ENCODE measurements at places on chromosomes 4 and X.

DNA sequence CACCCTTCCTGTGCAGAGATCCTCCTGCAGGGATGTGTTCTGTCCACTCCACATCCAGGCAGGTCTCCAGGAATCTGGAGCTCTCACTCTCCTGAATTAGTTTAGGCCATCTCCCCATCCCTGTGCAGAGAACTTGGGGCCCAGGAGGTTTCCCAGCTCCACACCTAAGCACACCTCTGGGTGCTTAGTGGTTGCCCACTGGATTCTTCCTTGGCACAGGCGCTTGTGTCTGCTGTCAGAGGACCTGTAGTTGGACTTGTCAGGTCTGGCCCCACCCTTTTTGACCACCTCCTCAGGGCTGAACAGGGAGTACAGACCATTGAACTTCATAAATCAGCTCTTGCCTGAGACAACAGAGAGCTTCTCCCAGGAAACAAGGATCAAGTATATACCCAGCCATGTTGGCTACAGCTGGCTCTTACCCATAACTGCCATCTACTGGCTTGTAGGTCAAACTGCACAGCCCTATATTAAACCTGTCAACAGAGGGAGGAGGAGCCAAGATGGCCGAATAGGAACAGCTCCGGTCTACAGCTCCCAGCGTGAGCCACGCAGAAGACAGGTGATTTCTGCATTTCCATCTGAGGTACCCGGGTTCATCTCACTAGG lies 275.5 kb downstream of the PPARGC1A start:
- DNase-seq: no peak

DNA sequence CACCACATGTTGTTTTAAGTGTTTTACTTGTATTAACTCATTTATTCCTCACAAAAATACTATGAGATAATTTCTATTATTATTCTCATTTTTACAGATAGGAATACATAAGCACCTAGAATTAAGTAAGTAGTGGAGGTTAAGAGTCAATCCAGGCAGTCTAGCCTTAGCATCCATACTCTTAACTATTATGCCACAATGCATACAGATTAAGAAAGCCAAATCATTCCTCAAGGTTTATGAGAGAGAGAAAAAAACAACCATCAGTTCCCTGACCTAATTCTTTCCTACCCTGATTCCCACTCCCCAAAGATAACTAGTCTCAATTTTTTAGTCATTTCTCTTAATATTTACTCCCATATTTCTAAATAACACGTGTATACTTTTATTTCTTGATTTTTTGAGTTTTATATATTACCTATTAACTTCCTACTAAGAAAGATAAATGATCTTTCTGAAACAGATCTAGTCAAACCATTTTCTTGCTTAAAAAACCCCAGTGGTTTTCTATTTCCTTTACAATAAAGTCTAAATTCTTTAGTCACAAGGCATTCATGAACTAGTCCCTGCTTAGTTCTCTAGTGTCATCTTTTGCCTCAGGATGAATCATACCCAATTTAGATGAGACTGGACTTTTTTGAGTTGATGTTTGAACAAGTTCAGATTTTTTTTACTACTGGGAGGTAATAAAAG lies 16.0 kb downstream of the UBA6 start:
- no peak for DNase-seq

GRCh38 chr4:183348706-183349659 lies 26.8 kb upstream of the CLDN24 start:
- DNase-seq: no peak

GRCh38 chr4:122671919-122672490 lies 51.1 kb upstream of the IL21 start:
- DNase-seq: no peak

- DNase-seq: no peak
Observed at GRCh38 chr4:164320847-164321246, 433.1 kb upstream of the SMIM31 start.

- DNase-seq: no peak
Observed at GRCh38 chrX:13304052-13304451, 15.8 kb downstream of the ATXN3L start.

DNA sequence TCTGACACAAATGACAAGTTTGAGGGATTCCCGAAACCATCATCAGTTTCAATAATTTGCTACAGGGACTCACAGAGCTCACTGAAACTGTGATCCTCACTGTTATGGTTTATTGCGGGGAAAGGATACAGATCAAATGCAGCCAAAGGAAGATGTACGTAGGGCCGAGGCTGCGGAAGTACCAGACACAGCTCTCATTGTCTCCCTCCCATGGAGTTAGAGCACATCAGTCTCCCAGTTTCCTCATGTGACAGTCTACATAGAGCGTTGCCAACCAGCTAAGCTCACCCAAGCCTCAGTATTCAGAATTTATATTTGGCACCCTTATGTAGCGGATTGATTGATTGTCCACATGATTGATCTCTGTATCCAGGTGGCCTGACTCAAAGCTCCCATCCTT lies 137.8 kb upstream of the TENM3 start:
- DNase-seq: no peak

- DNase-seq: no peak
Observed at GRCh38 chrX:13763489-13763888, 28.9 kb downstream of the OFD1 start.

- no peak for DNase-seq
Observed at GRCh38 chrX:99719140-99719539, 690.9 kb downstream of the PCDH19 start.

- DNase-seq: no peak
Observed at GRCh38 chrX:30690330-30690729, 37.1 kb downstream of the GK start.

DNA sequence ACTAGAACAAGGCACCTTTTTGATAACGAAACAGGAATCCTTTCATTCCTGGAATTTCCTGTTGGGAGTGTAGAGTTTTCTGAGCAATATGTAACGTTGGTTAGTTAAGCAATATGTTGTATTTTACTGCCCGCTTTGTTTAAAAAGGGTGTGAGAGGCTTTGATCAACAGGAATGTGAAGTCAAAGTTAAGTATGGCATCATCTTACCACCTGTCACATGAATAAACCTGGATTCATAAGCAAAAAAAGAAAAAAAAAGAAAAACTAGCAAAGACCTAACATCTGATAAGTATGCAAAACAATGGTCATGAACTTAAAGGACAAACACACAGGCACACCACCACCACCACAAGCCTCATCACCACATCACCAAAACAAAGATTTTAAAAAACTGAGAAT lies 7.1 kb upstream of the CXCL5 start:
- DNase-seq: no peak

GRCh38 chr4:138647433-138647832 lies 368.1 kb upstream of the NOCT start:
- DNase-seq: no peak

GRCh38 chr4:186755550-186756519 lies 32.2 kb upstream of the FAT1 start:
- no peak for DNase-seq

GRCh38 chr4:174119051-174119450 lies 164.4 kb downstream of the FBXO8 start:
- DNase-seq: no peak

- DNase-seq: no peak
Observed at GRCh38 chrX:49951524-49952193, 29.3 kb downstream of the CLCN5 start.

DNA sequence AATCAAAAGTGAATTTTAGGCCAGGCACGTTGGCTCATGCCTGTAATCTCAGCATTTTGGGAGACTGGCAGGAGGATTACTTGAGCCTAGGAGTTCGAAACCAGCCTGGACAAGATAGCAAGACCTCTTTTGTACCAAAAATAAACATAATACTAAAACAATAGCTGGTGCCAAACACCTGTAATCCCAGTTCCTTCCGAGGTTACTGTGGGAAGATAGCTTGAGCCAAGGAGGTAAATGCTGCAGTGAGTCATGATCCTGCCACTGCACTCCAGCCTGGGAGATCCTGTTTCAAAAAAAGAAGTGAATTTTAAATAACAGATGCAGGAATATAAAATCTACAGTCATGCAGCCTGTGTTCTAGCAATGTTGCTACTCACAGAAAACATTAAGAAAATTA lies 488.3 kb downstream of the PPARGC1A start:
- DNase-seq: no peak

DNA sequence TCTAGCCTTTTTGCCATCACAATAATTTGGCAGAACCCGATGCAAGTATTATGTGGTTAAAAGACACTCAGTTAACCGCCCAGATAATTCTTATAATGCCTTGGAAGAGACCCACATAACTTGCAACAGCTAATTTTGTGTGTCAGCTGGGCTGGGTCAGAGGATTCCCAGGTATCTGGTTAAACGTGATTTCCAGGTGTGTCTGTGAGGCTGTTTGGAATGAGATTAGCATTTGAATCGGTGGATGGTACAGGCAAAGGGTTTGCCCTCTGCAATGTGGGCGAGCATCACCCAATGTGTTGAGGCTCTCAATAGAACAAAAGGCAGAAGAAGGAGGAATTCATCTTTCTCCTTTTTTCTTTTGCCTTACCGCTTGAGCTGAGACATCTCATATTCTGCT lies 314.2 kb upstream of the PUDP start:
- no peak for DNase-seq

DNA sequence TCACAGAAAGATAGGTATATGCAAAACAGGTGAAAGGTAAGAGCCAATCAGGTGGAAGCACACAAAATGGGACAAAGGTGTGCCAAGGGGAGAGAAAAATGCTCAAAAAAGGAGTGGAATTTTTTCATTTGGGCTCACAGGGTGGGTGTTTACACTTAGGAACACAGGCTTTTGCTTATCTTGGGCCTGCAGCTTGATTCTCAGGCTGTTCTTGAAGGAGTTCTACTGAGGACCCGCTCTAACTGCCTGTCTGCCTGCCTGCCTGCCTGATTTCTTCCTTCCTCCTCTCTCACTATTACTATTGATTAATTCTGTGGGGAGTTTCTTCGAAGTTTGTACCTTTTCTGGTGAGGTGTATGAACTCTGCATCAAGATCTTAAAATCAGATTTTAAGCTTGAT lies 120.3 kb upstream of the CTSO start:
- no peak for DNase-seq

DNA sequence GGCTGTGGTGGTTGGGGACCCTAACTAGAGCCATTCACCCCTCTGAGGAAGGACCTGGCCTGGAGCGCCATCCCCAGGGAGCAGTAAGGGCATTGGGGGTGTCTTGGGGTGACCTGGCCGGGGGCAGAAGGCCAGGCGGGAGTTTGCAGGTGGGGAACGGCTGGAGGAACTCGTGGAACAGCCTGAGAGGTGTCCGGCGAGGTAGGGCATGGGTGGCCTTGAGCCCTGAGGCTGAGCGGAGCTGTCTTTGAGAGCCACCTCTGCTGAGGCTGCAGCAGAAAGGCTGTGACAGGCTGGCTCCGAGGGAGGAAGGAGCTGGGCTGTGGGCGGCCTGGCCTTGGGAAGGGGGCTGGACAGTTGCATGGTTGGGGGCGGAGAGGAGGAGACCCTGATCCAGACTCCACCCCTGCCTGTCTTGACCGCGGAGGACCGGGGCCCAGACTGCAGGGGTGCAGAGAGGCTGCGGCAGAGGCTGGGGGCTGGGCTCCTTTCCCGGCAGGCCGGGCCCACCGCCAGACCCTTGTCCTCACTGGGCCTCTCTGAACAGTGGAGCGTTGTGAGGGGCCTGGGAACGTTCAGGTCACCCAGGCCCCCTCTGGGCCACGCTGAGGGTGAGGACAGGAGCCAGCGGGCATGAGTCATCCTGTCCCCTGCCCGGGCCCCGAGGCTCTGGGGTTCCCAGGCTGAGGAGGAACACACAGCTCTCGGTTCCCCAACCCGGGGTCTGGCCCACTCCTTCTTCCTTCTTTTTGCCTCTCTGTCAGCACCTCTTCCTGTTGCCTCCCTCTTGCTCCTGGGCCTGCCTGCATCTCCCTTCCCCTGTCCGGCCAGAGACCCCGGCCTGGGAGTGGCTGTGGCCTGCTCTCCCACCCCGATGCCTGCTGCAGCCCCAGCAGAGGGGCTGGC lies 8.1 kb downstream of the SH3BP2 start:
- no peak for DNase-seq

GRCh38 chrX:115632455-115632854 lies 71.5 kb downstream of the PLS3 start:
- DNase-seq: no peak

DNA sequence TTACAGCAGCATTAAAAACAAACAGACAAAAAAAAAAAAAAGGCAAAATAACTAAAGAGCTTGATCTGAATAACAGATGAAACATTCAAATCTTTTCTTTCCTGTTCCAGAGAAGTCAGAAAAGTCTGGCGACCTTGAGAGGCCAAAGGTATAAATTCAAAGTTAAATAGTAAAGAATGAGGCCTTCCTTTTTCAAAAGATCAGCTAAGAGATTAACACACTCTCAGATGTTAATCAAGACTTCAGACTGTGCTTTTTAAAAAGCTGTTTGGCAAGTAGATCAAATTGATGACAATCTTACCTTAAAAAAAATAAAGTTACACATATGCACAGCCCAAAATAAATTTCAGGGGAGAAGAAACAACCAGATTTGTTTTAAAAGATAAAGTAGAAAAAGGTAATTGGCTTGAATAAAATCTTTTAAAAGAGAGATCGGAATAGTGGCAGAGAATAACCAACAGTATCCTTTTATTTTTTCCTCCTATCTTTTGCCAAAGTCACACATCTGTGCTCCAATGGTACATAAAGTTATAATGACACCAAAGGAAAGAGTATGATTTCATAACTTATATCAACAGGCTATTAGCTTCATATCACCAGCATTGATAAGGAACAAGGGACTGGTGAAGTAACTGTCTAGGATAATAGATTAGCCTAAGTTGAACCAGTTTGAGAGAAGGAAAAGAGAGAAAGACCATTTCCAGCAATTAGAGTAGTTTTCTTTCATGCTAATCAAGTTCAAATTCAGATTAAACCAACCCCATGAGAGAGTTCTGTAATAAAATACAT lies 70.4 kb downstream of the METTL14 start:
- DNase-seq: no peak

DNA sequence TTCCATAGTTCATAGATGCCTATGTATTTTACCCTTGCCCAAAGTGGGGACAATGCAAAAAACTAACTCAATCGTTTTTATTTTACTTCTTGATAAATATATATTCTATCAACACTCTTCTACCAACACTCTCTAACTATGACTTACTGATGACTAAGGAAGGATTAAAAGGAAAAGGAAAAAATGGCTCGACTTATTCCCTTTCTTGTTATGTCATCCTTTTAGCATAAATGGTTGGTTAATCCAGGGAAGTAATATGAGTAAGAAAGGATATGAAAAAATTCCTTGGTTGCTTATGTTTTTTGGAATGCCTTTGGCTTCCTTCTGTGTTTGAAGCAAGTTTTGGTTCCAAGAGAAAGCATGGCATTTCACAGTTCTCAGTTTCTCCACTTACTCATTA lies 1087.1 kb downstream of the C4orf33 start:
- no peak for DNase-seq

- DNase-seq: no peak
Observed at GRCh38 chr4:89029591-89029990, 27.4 kb downstream of the FAM13A start.

All from memory B cell (primary cell).